KBM-7 (cell line): ENCODE measurements at places on chromosomes 7 and 10.

DNA sequence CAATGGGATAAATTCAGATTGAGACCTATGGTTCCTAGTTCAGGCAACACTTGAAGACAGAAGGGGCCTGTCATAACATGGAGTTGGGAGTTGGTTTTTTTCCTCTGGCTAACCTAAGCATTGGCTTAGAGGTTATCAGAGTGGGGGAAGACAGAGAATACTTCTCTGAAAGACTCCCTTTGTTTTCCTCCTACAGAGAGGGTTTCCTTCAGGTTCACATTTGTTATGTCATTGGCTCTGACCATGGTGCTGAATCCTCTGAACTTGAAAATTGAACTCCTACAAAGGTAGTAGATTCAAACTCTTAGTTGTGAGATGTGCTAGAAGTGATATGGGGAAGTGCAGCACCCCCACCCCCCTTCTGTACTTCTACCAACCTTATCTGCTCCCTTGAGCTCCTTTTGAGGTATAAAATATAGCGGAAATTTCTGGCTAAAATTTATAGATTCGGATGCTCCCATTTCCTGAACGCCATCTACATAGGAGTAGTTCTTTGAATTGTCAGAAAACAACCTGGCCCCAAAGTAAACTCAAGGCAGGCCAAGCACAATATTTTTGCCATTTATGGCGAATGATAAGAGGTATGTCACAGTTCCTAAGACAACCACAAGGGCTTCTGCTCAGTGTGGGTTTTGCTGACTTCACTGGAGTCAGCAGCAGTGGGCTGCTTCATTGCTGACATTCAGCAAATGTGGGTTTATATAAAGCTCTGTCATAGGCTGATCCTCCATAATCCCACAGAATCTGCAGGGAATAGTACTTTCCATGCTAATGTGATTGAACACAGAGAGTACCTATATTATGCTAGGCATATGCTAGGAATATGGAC, 131.6 kb upstream of the KLF14 start:
- DNase-seq = peak; percentile 58

GRCh38 chr10:119495545-119495944, 47.0 kb downstream of the RGS10 start:
- DNase-seq = no peak

- DNase-seq = no peak
These were observed 65.6 kb downstream of the CTTNBP2 start for GRCh38 chr7:117807676-117808075.

DNA sequence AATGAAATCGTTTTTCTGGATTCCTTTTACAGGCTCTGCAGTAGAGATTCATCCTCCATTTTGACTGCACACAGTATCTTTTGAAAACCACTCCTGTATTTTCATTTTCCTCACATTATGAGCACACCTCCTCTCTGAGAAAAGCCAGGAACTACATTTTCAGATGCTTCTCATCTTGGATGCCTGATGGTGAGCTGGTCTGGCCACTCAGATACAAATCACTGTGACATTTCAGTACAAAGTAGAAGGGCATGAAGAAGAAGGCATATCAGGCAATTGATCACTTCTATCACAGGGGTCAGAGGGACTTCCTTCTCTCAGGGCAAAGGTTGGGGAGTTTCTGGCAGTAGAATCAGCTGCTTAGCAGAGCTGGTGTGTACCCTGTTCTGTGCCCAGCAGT, 192.0 kb upstream of the POM121L12 start:
- no peak for DNase-seq

GRCh38 chr10:91724933-91725332, 73.3 kb upstream of the TNKS2 start:
- no peak for DNase-seq

- no peak for DNase-seq
These were observed 67.0 kb downstream of the MAP3K8 start for GRCh38 chr10:30500963-30501504.

DNA sequence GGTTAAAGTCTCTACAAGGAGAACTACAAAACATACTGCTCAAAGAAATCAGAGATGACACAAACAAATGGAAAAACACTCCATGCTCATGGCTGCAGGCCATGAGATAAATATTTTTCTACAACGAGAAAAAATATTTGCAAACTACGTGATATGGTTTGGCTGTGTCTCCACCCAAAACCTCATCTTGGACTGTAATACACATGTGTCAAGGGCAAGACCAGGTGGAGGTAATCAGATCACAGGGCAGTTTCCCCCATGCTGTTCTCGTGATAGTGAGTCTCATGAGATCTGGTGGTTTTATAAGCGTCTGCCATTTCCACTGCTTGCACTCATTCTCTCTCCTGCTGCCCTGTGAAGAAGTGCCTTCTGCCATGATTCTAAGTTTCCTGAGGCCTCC, 57.8 kb downstream of the COA1 start:
- no peak for DNase-seq

- no peak for DNase-seq
These were observed 20.1 kb downstream of the PPP1R17 start for GRCh38 chr7:31707089-31707488.

- no peak for DNase-seq
These were observed 26.1 kb downstream of the SVIL start for GRCh38 chr10:29608476-29609301.
